ENCODE measurements at places on chromosomes 7 and 10.

DNA sequence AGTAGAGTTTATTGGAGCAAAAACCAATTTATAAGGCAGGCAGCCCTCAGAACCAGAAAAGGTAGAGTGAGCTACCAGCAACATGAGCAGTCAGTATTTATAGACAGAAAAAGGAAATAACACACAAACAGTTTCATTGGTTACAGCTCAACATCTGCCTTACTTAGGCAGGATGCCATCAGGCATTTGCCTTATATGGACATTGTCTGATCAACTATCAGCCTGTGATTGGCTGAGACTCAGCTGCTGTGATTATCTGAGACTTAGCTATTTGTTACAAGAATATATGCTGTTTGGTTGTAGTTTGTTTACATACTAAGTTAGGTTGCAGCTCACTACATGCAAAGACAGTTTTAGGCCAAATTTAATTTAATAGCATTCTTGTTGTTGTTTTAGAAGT lies 60.4 kb upstream of the CDK1 start:
- DNase-seq, result no peak

GRCh38 chr10:16814012-16814411 lies 3.2 kb downstream of the RSU1 start:
- no peak for DNase-seq

- DNase-seq, result no peak
Observed at GRCh38 chr7:117148971-117149370, 173.9 kb downstream of the WNT2 start.

DNA sequence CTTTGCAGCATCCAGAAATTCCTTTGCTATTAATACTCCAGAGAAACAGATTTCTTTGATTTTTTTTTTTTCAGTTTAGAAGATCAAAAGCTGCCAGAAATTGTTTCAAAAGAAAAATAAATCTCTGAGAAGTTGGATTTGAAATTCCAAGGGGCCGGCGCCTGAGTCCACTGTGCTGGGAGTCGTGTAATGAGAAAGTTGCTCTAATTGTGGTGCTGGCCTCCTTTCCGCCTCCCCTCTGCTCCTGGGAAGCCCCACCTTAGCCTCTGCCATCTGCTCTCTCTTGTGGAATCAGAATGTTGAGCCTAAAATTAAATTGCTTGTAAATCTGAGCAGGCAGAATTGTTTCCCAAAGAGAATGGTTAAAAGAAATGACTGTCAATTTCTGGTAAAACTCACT lies 93.3 kb downstream of the EMX2 start:
- DNase-seq, result no peak

- no peak for DNase-seq
Observed at GRCh38 chr7:97733276-97734161, 1.6 kb downstream of the TAC1 start.

GRCh38 chr7:40493609-40494051 lies 358.8 kb downstream of the SUGCT start:
- no peak for DNase-seq

GRCh38 chr10:1287487-1287886 lies 231.3 kb downstream of the WDR37 start:
- no peak for DNase-seq

- no peak for DNase-seq
Observed at GRCh38 chr7:80614851-80615271, 23.6 kb upstream of the CD36 start.

GRCh38 chr7:121369462-121369861 lies 26.6 kb downstream of the FAM3C start:
- no peak for DNase-seq

- no peak for DNase-seq
Observed at GRCh38 chr10:94292434-94293090, 70.2 kb downstream of the NOC3L start.

DNA sequence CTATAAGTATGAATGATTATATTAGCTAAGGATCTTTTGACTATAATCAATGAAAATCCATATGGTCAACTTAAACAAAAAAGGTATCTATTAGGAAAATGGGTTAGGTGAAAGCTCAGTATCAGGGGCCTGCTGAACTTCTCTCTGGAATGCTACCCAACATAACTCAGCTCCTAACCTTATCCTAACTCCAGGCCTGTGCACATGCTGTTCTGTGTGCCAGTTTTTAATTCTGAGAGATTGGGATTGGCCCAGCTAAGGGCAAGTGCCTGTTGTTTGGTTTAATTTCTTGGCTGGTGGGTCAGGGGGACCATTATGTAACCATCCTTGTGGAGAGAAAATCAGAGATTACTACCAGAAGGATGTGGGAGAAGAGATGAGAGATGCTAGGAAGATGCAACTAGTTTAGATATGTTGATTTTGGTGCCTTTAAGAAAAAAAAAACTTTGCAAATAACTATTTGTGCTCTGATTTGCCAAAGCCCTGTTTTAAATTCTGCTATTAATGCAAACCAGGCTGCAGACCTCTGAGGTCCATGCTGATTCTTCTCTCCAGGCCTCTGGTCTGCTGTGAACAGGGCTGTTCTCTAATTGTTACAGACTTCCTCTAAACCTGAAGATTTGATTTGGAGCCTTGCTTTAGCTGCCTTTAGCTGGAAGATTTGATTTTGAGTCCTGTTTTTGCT lies 23.9 kb upstream of the HDAC9 start:
- DNase-seq, result no peak

DNA sequence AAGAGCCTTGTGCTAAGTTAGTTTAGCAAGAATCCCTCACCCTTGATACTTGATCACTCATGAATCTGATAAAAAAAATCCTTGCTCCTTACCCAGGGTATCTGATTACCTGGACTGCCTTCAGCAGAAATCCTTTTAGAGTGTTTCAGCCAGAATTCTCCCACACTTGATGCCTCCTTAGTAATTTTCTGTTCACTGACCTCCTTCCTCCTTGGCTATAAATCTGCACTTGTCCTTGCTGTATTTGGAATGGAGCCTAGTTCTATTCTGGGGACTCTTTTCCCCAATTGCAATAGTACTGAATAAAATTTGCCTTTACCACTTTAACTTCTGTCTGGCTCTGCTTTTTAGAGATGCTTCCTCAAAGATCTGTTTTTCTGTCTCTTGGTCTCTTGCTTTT lies 84.9 kb downstream of the RPS24 start:
- DNase-seq, result no peak

DNA sequence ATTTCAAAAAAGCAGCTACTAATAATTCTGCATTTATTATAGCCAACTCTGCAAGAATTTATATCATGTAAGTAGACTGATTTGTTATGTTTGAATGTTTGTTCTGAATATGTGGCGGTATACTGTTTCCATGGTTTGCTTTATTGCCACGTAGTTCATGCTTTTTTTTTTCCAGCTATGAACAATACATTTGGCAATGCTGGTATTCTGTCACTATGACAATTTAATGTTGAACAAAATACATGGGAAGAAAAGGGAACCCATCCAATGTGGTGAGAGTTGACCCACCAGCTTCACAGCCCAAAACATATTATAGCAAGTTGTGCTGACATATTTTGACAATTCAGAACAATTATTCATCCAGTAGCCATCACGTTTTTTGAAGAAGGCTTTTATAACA lies 145.6 kb downstream of the CCDC71L start:
- no peak for DNase-seq

DNA sequence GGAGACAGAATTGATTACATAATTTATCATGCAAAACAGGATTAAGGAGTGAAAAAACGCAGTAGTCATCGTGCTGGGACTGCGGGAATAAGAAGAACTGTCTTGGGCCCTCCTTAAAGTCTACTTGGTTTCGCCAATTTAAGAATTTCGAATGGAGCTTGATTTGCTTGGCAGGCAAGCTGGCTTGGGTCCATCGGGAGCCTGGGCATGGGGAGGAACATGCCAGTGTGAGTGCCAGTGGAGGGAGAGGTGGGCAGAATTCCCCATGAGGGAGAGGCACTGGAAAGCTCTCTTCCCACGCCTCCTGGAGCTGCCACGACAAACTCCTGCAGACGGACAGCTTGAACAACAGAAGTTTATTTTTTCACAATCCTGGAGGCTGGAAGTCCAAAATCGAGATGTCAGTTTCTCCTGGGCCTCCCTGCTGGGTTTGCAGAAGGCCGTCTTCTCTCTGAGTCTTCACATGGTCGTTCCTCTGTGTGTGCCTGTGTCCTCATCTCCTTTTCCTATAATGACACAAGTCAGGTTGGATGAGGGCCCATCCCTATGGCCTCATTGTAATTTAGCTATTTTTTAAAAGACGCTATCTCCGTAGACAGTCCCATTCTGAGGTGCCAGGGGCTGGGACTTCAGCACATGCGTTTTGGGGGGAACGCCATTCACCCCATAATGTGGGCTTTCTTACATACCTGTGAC lies 528.7 kb upstream of the DPP6 start:
- DNase-seq, result no peak

GRCh38 chr7:112529521-112529920 lies 48.7 kb downstream of the LSMEM1 start:
- DNase-seq, result no peak

GRCh38 chr7:50595491-50596102 lies 30.4 kb upstream of the DDC start:
- DNase-seq, result peak; percentile 64

GRCh38 chr10:89741126-89741762 lies 39.9 kb downstream of the KIF20B start:
- DNase-seq, result no peak

- no peak for DNase-seq
Observed at GRCh38 chr7:96041171-96041570, 268.8 kb downstream of the DYNC1I1 start.

All from DMS153 (cell line).